ENCODE measurements at places on chromosomes 7 and 10. TPM values are rescaled to one million over a fixed set of nuclear protein-coding genes. Genes with fewer than 3 reads are reported as not detected.

GRCh38 chr7:2165610-2166594 lies 66.8 kb downstream of the MAD1L1 start:
- DNase-seq = no peak

- DNase-seq = peak; percentile 52
These were observed 3.2 kb downstream of the UBE2H start for GRCh38 chr7:129949292-129950133.

Gene NYAP1
- total RNA-seq = not detected

- no peak for DNase-seq
These were observed 5.2 kb downstream of the LAT2 start for GRCh38 chr7:74214816-74215630.

DNA sequence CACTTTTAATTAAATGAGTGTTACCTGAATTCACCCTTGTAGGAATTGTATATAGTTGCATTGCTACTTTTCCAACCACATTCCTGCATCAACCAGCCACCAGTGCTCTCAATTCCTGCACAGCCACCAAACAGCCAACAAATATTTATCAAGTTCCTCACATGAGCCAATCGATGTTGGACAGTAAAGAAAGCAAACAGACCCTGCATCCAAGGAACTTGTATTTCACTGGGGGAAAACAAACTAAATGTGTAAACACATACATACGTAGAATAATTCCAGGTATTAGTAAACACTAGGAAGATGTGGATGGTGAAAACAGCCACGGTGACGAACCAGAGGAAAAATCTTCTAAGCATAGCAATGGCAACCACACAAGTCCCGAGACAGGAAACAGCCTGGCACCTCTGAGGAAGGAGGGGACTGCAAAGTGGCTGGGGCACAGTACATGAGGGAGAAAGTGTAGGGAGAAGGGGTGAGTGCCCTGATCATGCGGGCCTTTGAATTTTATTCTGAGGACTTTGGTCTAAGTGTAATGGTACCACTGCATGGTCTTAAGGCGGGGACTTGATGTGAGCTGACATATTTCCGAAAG lies 111.2 kb downstream of the XRCC2 start:
- no peak for DNase-seq

GRCh38 chr7:102286237-102287110 lies at the start of gene SH2B2:
SH2B2 (plus strand) TSS chr7:102286868; CDS start chr7:102300551, 13,683 bp downstream.
- peak; percentile 74 for DNase-seq

DNA sequence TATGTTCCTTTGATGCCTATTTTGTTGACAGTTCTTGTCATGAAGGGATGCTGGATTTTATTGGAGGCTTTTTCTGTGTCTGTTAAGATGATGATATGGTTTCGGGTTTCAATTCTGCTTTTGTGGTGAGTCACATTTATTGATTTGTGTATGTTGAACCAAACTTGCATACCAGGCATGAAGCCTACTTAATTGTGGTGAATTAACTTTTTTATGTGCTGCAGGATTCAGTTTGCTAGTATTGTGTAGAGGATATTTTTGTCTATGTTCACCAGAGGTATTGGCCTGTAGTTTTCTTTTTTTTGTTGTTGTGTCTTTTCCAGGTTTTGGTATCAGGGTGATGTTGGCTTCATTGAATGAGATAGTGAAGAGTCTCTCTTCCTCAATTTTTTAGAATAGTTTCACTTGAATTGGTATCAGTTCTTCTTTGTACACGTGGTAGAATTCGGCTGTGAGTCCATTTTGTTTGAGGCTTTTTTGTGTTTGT lies 345.9 kb downstream of the KIF20B start:
- DNase-seq = no peak

Gene HTR7
- total RNA-seq = 18.2 TPM

DNA sequence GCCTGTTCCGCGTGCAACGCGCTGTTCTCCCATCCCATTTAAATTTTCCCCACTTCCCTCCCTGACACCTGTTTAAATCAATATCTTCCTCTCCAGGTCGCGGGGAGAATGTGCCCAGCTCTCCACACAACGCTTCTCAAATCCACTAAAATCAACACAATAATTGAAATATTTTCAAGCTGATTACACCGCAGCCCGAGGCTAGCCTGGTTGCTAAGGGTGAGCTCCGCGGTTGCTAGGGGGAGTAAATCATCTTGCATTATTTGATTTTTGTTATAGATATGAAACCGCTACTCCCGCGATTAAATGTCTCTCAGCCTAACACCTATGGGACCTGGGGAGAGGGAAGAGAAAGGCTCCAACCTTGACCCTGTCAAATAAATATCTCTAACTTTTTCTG lies 36.2 kb downstream of the UNCX start:
- DNase-seq = no peak

DNA sequence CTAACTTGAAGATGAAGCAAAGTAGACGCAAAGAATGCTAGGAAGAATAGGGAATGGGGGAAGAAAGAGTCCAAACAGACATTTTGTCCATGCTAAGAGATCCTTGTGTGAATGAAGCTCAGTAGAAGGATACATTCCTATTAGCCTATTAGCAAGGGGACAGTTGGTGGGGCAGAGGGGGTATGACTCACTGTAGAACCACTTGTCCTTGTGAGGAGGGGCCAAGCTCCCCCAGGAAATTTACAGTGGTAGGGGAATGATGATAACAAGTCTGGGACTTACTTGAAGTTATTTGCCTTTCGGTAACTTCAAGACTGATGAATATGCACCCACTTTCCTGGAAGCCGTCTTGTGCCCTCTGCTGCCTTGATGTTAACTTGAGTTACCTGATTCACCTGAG lies 17.2 kb upstream of the SYPL1 start:
- DNase-seq = peak; percentile 63

- no peak for DNase-seq
These were observed 19.7 kb downstream of the MXI1 start for GRCh38 chr10:110226926-110227641.

Gene CH25H
- total RNA-seq = 0.36 TPM

DNA sequence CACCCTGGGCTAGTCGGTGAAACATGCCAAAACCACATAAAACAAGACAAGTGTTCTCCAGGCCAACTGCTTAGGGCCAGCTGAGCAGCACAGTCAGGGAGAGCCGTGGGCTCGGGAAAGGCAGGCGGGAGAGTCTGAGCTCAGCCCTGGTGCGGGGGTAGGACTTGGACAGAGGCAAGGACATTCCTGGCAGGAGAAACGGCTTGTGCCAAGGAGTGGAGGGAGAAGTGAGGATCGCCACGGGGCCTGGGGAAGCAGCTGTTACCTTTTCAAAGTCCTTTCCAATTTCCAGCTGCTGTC lies 4.2 kb downstream of the ELN start:
- peak; percentile 96 for DNase-seq

DNA sequence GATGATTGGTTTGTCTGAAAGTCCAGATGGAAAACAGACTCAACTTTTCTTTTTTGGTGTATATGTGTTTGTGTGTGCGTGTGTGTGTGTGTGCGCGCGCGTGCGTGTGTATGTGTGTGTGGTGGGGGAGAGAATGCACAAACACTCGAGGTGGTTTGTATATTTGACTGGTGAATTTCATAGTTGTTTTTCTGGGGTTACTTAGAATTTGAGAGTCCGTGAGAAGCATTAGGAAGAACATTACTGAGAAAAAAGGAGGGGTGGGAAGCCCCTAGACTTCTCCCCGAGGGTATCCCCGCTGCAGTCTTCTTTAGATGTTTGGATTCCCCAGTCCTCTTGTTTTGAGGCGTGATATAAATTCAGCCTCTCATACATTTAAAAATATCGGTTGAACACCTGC lies 6.0 kb downstream of the CAMK1D start:
- no peak for DNase-seq

Gene BMS1
- total RNA-seq = 16.2 TPM

DNA sequence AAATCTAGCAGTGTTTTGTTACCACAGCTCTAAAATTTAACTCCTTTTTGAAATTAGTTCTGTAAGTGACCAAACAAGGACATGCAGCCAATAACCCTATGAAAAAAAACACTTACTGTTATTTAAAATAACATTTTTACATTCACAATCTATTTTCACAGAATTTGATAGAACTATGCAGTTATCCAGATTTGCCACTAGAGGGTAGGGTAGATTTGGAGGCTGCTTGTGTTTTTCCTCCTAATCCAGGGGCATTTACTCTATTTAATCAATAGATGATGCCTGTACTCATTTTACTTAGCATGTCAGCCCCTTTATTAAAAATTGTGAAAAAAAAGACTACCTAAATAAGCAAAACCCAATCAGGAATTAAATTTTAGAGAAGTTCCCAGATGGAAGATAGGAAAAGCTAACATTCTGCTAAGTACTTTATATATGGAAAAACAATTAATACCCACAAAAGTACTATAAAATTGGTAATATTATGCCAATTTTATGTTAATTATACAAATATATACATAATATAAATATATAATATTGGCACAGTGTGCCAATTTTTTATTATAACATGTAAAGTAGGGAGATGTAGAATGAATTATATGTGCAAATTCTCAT lies 18.1 kb upstream of the LIPK start:
- DNase-seq = peak; percentile 23

GRCh38 chr7:27186668-27187474 lies 1.8 kb upstream of the HOXA11 start:
- no peak for DNase-seq
